GM18507 (cell line): ENCODE measurements at places on chromosomes 12 and 14.

DNA sequence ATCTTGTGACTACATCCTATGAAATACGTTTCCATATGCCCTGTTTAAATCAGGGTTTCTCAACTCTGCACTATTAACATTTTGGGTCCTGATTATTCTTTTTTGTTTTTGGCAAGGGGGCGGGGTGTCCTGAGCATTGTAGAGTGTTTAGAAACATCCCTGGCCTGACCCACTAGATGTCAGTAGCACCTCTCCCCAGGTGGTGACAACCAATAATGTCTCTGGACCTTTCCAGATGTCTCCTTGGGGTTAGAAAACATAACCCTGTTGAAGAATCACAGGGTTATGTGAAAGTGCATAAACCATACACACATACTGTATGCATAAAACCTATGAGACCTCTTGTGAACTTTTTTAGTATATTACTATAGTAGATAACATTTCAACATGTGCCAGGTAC is 1.4 kb downstream of the ACAD10 start:
- DNase-seq: no peak

- DNase-seq: no peak
These were observed 510 bp upstream of the TTC8 start for GRCh38 chr14:88823968-88824313.

DNA sequence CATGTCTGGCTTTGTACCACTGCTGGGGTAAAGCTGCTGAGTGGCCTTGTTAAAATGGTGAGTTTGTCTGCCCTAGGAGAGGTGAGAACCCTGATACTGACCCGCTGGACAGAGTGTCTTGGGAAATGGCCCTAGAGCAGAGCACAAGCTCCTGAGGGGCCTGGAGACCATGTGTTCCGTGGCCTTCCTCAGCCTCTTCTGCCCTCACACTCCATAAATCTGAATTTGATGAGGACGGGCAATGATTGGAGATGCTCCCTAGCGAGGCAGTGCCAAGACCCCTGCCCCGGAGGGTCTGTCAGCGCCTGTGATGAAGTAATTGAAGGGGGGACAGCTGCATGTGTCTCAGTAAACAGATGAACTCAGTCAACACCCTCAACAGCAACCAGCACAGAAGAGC is 54.1 kb downstream of the KCNA5 start:
- no peak for DNase-seq

DNA sequence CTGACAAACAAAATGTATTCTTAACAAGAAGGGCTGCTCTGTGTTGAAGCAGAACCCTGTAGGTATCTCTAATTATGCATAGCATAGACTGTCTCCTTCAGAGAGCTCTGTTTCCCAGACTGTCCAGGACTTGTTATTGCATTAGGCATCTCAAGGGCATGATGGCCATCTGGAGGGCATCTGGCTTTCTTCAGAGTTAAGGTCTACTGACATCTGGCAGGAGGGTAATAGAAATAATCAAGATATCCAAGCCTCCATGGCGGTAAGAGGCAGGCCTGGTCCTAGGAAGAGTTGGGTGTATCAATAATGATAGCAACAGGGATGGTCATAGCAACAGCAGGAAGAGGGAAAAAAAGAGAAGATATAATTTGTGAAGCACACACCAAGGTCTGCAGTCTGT is 161.2 kb downstream of the TTC8 start:
- DNase-seq: no peak

- no peak for DNase-seq
These were observed 2.3 kb upstream of the SCNN1A start for GRCh38 chr12:6377667-6377994.

DNA sequence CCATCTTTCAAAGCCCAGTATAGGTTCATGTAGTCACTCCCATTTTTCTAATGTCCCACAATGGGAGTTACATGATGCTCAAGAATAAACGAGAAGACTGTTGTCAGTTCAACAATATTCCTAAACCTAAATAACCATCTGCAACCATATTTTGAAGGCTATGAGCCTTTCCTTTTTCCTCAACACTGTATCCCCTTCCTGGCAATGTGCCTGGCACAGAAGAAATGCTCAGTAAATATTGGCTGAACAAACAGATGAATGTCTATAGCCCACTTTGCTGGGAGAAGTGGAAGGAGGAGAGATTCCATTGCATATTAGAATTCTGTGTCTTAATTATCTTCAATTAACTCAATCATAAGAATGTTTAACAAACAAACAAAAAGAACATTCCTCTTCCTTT is 6.1 kb downstream of the ARMH4 start:
- DNase-seq: no peak

GRCh38 chr12:132675757-132676432 is 11.2 kb downstream of the POLE start:
- DNase-seq: no peak

DNA sequence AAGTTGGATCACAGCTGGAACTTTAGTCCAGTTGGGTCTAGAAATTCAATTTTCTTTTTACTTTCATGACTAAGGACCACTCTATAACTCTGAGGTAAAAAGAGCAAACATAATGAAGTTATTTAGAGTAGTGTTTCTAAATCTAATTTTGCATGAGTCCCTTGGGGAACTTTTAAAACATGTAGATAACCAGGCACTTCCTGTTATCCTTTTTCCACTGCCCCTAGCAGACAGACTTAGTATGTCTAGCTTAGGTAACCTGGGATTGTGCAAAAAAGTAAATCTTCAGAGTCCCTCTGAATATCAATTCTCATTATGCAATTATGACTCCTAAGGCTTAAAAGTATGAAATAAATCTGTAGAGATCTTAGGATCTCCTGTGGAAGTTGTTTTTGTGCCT is 371.2 kb downstream of the DIO2 start:
- DNase-seq: no peak

DNA sequence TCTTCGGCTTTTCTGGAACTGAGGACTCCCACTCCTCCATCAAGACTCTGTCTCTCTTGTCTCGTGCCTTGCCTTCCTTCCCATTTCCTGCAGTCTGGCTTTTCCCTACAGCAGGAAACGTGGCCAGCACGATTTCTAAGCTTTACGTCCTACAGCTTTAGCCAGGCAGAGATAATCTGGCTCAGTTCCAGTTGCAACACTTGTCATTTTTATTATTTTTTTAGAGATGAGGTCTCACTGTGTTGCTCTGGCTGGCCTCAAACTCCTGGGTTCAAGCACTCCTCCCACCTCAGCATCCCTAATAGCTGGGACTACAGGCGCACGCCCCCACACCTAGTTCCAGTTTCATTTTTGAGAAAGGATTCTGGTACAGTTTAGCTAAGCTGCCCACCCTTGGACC is 19.9 kb downstream of the CALM1 start:
- DNase-seq: no peak

- DNase-seq: no peak
These were observed 118.4 kb upstream of the NCOR2 start for GRCh38 chr12:124685689-124686369.

DNA sequence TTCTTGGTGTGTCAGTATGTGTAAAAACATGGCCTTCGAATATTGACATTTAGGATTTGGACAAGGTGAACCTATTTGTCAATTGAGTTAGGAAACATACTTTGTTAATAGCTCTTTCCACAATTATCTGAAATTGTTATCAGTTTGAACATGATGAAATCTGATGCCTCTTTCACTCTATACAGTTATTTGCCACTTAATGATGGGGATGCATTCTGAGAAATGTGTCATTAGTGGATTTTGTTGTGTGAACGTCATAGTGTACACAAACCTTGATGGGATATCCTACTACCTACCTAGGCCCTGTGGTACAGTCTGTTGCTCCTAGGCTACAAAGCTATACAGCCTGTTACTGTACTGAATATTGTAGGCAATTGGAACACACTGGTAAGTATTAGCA is 4.8 kb downstream of the TULP3 start:
- no peak for DNase-seq

GRCh38 chr14:63051992-63052391 is 6.7 kb upstream of the KCNH5 start:
- no peak for DNase-seq

GRCh38 chr14:44099743-44100488 is 407.2 kb downstream of the FSCB start:
- DNase-seq: no peak

- DNase-seq: no peak
These were observed 180.9 kb upstream of the RTL1 start for GRCh38 chr14:101084436-101084826.
